ENCODE measurements at places on chromosomes 7 and 10.

DNA sequence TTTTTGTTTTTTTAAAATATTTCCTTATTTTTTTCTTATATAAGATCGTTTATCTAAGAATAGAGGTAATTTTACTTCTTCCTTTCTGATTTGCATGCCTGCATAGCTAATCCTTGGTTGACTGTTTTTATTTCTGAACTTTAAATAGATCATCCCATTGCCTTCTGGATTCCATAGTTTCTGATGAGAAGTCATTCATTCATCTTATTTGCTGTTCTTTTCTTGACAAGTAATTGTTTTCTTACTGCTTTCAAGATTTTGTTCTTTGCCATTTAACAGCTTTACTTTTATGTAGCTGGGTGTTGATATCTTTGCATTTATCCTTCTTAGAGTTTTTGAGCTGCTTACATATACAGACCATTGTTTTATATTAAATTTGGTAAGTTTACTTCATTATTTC is 437.9 kb downstream of the SDK1 start:
- no peak for DNase-seq

GRCh38 chr7:18941207-18941606 is 176.2 kb downstream of the TWIST1 start:
- no peak for DNase-seq

GRCh38 chr7:155002411-155003091 is 373 bp downstream of the PAXIP1 start:
- peak; percentile 7 for DNase-seq

GRCh38 chr10:29731760-29732159 is 97.0 kb upstream of the SVIL start:
- DNase-seq, result no peak

DNA sequence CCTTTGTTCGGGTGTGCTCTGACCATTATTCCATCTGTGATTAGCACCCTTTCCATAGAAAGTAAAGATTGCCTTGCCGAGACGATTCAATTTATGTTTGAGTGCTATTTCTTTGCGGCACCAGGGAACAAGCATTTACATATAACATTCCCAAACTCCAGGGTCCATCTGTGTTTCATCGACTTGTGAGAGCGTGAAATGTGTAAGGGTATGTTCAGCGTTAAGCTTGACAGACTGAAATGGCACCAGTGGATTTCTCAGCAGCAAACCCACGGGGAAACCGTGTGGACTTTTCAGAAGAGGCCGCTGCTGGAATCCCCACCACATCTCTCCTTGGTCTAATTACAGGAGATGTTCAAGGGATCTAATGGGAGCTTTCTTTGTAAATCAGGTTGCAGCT is 270.5 kb downstream of the TCERG1L start:
- DNase-seq, result no peak

DNA sequence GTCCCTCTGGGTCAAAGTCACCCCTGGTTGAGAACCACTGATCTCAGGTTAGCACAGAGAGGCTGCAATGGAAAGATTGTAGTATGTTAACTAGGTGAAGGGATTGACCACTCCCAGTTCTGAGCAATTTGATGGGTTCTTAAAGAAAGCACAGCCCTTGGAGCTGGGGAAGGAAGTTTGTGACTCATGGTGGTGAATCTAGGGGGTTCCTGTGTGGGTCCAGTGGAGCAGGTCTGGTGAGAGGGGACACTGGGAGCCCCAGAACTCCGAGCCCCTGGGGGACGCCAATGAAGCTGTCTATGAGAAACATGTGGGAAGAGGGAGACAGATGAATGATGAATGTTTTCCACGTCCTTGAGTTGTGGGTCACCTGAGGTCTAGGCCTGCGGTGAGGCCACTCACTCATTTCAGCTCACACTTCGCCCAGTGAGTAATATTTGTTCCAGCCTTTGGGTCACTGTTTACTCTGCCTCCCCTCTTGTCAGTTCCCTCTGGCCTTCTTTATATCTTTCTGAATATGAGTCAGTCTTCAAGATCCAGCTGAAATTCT is 341.9 kb downstream of the LRMDA start:
- no peak for DNase-seq

DNA sequence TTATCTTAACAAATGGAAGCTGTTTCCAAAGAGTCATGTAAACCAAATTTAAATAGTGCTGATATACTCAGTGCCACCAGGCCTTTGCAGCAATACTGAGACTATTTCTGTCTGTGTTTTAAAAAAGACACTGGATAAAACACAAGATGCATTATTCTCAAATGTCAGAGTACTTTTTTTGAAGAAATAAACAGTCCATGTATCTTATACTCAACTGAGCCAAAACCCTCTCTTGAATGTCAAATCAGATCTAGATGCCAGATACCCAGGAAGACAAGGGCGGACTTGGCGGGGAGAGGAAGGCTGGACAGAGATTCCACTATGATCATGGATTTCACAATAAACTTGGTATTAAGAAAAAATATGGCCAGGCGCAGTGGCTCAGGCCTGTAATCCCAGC is 127.6 kb downstream of the COBL start:
- DNase-seq, result no peak

DNA sequence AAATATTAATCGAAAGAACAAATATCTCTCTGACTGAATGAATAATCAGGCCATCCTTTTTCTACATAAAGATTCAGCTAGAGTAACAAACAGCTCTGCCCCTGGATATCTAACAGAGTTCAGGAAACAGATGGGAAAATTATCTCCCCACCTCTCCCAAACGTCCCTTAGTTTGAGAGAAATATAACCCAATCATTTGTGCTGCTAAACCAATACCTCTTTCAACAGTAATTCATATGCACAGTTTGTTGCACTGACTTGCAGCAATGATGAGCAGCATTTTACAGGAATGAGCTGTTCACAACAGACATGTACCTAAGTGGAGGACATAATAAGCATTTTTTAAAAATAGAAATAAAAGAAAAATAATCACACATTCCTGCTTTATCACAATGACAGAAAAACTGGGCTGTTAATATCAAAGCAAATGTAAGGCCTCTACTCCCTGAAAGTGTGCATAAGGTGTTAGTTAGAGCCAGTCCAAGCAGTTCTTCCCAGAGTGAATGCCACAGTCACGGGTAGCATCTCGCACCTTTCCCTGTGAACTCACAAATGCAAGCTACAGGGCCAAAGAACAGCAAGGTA is 2.3 kb downstream of the CREB3L2 start:
- DNase-seq, result no peak

DNA sequence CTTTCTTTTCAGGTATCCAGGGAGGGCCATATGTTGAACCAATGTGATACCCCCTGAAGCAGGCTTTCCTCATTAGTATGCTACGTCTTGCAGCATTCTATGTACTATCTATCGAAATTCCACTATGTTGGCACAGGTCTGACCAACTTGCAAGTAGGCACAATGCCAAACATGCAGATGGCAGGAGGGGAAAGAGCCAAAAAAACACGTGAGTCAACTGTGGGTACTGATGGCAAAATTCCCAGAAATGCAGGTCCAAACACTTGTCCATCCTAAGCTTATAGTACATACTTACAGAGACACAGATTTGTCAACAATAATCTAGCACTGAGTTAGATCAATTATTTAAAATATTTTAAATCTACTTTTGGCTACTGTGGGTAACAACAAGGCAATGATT is 394.9 kb downstream of the DGKB start:
- DNase-seq, result no peak

DNA sequence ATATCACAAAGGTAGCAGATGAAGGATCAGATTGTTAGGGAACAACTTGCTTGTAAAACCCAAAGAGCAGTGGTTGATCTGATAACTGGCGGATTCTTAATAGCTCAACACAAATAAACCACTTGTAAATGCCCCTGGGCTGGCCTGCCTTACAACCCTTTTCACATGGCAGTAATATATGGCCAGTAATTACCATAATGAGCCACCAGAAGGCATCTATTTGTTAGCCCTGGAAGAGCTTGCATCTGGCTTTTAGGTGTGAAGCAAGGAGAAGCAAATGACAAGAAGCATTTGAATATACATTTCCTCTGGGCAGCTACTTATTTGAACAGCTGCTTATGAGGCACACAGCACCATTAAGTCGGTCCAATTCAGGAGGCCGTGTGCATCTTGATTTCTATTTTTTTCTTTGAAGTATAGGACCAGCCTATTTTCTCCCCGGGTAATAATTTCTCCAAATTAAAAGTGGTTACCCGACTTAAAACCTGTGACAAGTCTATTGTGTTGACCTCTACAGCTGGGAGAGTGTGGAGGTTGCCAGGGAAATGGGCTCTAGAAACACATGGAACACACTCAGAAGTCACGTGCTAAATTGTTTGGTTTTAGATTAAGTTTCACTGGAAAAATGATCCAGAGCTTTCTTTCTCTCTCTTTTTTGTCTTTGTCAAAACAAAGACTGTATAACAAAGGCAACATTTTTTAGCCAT is 113.4 kb downstream of the SEM1 start:
- no peak for DNase-seq

DNA sequence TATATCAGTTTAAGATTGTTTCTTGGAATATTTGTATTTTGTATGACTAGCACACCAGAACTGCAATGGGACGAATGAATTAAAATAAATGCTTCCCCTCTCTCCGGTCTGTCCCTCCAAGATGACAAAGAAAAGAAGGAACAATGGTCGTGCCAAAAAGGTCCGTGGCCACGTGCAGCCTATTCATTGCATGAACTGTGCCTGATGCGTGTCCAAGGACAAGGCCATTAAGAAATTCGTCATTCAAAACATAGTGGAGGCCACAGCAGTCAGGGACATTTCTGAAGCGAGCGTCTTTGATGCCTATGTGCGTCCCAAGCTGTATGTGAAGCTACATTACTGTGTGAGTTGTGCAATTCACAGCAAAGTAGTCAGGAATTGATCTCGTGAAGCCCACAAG is 17.2 kb upstream of the PAPSS2 start:
- no peak for DNase-seq

GRCh38 chr10:68826764-68827591 is at the start of gene STOX1:
TSS of gene STOX1 (plus strand) at chr10:68827531. CDS start at chr10:68827624, 93 bp downstream.
- peak; percentile 9 for DNase-seq

DNA sequence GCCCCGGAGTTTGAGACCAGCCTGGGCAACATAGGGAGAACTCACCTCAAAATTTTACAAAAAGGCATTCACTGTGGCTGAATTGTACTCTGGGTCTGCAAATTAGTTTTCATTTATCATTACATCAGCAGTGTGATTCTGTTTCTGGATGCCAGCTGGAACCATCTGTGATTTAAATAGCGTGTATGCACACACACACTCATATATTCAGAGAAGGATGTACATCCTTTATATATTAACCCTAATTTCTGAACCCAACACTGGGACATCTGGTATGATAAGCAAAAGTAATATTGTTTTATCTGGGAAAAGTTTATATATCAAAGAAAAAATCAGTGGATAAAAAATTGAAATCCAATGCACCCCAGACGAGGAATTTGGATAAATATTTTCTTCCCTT is 33.8 kb upstream of the LYZL1 start:
- DNase-seq, result no peak

DNA sequence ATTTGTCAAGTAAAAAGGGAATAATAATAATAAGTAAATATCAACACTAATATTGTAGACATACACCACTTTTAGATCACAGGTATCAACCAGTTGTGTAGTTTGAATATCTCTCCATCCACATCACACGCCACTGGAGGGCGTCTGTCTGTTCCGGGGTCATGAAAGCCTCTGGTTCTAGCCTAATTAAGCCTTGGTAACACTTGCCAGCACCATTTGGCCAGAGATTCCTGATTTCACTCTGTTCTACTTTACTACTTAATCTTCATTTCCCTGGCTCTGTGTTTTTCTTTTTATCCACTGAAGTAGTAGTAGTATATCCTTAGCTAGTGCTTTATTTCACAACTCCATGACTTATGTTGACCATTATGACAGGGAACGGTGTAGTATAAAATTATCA is 285.6 kb upstream of the POM121L12 start:
- DNase-seq, result no peak

- no peak for DNase-seq
These were observed 109.8 kb upstream of the WNT16 start for GRCh38 chr7:121219026-121219425.

DNA sequence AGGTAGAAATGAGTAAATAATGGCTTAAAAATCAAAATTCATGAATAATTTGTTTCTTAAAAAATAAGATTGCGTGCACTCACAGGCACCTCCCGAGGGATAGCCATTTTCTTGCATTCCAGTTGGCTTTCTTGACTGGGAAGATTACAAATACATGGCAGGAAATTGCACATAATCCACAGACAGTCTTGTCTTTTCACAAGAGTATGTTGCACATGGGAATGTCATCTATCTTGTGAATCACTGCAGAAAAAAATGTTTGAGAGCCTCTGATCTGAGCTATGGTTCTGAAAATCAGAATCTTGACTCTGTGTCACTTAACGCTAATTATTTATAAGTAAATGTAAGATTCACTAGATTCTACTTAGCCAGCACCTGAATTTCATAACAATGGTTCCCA is 74.1 kb upstream of the PRKG1 start:
- no peak for DNase-seq

- DNase-seq, result no peak
These were observed 24.7 kb upstream of the ANKRD1 start for GRCh38 chr10:90945491-90946070.

DNA sequence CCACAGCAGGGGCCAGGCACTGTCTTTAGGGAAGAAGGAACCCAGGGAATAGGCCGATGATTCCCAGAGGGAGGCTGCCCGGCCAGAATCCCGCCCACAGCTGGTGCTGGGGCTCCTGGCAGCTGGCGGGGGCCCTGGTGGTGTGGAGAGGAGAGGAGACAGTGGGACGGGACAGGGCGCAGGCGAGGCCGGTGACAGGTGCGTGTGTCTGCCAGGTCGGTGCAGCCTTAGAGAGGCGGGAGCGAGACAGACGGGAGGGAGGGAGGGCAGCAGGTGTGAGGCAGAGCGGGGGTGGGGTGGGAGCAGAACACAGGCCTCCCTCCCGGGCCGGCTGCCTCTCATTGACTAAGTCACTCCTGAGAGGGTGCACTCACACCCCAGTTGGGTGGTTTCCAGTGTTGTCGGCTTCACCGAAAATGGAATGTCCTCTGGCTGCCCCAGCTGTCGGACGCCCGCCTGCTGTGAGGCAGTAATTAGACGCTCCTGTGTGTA is 55.2 kb downstream of the ELFN1 start:
- DNase-seq, result no peak

DNA sequence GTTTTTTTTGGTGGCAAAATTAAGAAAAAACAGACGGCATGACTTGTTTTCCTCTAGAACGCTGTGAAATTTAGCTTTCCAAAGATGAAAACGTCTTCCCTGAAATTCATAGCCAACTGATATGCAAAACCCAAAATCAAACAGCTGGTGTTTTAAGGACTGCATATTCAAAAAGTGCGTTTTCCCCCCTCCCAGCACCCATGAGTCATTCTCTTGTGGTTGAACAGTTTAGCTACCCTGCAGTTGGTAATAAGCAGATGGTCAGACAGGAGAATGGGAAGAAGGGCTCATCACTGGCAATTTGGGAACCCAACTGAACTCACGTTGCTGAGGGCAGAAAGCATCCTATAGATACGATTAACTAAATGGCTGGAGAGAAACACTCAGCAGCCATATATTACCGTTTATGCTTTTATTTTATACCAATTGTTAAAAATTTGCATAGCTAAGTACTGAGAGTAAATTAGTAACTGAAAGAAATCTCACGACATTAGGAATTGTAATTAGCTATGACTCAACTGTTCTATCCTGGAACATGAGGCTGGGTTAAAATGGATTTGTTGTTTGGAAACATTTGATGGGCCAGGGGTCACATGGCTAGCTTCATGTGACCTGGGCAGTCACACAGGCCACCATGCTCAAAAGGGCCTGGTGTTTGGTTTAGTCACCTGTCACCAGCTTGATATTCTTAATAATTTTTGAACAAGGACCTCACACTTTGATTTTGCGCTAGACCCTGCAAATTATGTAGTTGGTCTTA is 343.1 kb downstream of the PHTF2 start:
- DNase-seq, result no peak

GRCh38 chr10:110207805-110208613 is 604 bp downstream of the MXI1 start:
- no peak for DNase-seq

- DNase-seq, result no peak
These were observed 284.7 kb downstream of the HDAC9 start for GRCh38 chr7:18780266-18780665.

Data from activated gamma-delta T cell treated with anti-CD3 and anti-CD28 coated beads, Interleukin-2, amount 50 U/mL, for 16 hours (primary cell).